ENCODE measurements at places on chromosomes 7 and 10. TPM values are rescaled to one million over a fixed set of nuclear protein-coding genes. Genes with fewer than 3 reads are reported as not detected.

The SLC26A3 gene
- total RNA-seq: not detected

GRCh38 chr10:129122846-129123245 is 344.2 kb upstream of the MGMT start:
- DNase-seq: peak; percentile 40

DNA sequence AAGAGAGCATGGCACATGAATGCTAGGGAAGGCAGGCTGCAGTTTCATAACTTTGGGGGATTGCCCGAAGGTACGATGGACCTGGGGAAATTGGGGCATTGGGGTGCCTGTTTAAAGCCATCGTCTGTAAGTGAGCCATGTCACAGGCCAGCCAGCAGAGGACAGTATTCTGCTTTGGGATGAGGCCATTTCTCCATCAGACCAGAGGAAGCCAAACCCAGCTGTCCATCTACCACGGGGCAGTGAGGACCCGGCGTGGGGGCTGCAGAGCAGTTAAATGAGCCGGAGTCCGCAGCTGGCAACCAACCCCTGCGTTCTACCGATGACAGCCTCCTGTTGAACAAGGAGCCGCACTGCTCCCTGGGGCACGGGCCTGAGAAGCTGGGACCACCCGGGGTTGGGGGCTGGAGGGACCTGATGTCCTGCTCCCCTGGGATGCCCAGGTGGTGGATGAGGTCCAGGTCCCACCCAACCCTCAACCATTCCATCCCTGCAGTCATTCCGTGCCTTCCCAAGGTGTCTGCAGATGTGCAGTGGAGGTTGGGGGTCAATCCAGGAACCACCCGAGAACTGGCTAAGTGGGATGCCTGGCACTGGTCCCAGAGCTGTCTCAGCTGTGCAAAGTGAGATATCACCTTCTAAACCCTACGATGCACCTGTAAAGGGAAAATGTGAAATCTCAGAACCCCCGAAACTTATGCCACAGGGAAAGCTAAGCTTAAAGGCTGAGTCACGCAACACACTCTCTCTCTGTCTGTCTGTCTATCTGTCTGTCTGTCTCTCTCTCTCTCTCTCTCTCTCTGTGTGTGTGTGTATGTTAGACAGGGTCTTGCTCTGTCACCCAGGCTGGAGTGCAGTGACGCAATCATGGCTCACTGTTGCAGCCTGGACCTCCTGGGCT is 12.1 kb upstream of the RHBDD2 start:
- no peak for DNase-seq

GRCh38 chr10:5927306-5927705 is 37.3 kb downstream of the FBH1 start:
- no peak for DNase-seq

DNA sequence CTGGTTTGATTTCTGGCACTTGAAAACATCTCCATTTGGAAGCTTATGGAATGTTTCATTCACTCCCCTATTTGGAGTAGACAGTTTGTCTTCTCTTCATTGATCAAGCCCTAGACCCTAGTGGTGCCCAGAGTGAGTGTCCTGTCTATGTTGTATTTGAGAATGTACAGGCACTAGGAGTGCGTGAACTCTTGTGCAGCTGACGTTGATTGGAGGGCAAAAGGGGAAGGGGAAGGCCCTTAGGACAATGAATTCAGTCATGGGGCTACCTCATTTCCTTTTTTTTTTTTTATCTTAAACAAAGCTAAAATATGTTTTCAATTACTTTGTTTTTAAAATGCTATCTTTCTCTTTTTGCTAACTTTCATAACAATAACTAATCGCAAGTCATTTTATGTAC is 66.5 kb downstream of the ADD3 start:
- DNase-seq: no peak

GRCh38 chr10:126124668-126125349 is 228.4 kb downstream of the FANK1 start:
- DNase-seq: no peak

DNA sequence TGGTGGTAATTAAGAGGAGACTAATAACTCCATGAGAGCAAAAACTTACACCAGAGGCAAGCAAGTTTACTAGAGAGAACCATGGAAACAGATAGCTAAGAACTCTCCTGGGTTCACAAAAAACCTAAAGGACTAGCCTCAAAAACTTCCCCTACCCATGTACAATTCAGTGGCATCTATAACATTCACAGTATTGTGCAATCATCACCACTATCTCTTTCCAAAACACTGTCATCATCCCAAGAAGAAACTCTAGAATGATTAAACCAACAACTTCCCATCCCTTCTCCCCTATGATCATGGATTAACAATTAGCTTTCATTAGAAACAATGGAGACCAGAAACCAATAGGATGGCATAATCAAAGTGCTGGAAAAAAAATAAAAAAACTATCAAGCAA is 1038.3 kb downstream of the LRMDA start:
- DNase-seq: no peak

DNA sequence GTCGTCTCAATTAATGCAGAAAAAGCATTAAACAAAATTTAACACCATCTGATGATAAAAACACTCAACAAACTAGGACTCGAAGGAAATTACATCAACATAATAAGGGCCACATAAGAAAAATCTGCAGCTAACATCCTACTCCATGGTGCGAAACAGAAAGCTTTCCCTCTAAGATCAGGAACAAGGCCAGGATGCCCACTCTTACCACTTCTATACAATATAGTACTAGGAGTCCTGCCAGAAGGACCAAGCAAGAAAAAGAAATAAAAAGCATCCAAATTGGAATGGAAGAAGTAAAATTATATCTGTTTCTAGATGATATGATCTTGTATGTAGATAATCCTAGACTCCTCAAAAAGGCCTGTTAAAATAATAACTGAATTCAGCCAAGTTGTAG is 143.8 kb upstream of the GPR22 start:
- DNase-seq: no peak

The PILRB gene
- 56.0 TPM for total RNA-seq

DNA sequence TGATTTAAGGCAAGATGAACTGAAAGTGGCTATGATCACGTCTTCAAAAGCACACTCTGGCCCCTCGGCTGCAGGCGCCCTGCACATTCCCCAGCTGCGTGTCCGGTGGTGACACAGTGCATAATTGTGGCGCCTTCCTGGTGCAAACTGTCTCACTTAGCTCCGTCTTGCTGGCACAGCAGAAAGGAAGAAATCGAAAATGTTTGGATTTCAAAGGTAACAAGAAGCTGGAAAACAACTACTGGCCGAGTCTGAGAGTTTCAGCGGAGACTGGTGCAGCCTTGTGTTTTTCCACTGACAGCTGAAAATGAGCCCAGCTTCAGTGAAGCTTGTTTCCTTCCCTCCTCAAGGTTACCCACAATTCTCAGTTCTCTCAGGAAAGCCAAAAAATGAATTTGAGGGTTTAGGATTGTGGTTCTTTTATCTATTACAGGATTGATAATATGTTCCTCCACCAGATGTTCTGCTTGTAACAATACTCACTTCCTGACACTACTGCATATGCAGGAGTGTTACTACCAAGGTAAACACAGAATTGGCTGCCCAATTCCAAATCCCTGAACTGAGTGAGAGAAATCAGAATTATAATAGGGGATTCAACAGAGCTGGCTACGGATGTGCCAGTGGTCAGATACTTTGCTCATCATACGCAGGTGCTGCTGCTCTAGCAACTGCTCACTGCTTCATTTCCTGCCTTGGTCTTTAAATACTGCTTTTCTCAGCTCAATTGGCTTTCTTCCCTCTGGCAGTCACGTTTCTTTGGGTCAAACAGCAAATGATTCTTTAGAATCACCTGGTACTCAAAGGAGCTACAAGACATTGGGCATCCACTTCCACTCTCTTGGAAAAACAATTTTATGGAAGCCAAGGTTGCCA is 63.7 kb downstream of the TRUB1 start:
- DNase-seq: no peak

The PRKAR2B gene
- 16.5 TPM for total RNA-seq
